ENCODE measurements at places on chromosomes 2 and 18.

- DNase-seq, result no peak
Measured at GRCh38 chr2:192151853-192152252, 42.9 kb downstream of the TMEFF2 start.

- no peak for DNase-seq
Measured at GRCh38 chr2:83162421-83162820, 1296.7 kb downstream of the SUCLG1 start.

DNA sequence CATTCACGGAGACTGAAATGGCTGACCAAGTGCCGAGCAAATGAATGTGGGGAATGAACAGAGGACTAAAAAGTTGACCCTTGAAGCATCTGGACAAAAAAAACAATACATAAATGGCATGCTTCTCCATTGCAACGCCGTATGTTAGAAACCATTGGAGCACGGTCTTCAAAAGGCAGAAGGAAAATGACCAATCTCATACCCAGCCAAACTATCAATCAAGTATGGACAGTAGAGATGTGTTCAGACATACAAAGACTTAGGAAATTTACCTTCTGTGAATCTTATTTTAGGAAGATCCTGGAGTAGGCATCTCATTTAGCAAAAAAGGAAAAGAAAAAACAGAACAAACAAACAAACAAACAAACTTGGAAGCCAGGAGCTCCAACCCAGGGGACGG, 44.5 kb downstream of the HS6ST1 start:
- DNase-seq, result no peak

- DNase-seq, result no peak
Measured at GRCh38 chr18:31213641-31214040, 51.0 kb upstream of the DSC1 start.

GRCh38 chr18:55102501-55102900, 143.2 kb upstream of the CCDC68 start:
- DNase-seq, result no peak

DNA sequence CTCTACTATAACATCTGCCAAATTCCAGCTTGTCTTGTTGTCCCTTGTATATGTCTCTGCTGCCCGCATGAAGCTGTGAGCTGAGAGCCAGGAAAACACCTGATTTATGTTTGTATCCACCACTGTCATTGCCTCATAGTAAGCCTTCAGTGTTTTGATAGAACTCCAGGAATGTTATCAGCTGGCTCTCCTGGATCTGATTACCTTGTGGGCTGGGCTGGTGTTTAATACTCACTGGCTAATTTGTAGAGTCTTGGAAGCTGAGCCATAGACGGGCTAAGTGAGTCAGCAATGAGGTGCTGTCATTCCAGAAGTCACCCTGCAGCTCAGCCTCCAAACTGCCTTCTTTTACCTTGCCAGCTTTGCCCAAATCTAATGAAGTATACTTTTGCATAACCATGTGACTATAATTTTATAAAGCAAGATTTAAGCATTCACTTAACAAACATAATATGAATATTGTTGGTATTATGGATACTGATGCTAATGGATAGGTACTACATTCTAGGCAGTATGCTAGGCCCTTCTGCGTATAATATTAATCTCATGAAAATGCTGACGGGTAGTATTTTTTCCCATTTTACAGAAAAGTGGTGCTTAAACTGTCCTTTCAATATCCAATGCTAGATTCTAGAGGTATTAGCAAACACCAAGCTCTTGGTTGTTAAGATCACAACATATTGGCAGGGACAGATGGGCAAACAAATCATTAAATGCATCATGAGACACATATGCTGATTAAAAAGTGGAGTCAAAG, 62.7 kb upstream of the GATA6 start:
- no peak for DNase-seq

DNA sequence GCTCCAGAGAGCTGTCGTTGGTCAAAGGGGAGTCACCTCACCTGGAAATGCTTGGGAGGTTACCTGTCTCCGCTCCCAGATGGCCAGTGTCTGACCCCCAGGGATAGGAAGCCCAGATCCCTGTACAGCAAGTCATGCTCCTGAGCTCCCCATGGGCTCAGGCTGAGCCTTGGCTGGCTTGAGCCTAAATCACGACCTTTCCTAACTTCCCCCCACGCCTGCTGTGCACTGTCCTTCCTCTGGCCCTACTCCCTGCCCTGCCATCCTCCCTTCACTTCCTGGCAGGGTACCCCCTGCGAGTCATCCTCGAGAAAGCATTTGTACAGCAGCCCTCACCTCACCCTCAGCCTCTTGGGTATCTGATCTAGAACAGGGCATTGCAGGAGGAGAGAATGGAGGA, 9.2 kb upstream of the HDAC4 start:
- DNase-seq, result no peak

- DNase-seq, result no peak
Measured at GRCh38 chr2:227853765-227854271, 17.6 kb upstream of the DAW1 start.

GRCh38 chr2:10810202-10811161, 2.1 kb downstream of the PDIA6 start:
- no peak for DNase-seq

DNA sequence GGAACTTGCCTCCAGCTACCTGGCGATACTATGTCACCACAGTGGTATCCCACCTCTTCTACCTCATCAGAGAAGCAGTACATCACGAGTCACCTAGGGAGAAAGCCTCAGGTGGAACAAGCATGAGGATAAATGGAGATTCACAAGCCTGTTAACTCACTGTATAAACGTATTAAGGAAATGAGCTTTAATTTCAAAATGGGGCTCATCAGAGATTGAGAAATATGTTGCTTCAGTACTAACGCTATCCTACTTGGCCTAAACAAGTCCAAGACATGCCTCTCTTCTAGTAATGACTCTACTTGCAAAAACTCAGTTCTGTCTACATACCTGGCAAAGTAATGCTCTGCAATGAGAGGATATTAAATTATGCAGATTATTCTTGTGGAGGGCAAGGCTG, 4.3 kb downstream of the SLC39A6 start:
- no peak for DNase-seq

DNA sequence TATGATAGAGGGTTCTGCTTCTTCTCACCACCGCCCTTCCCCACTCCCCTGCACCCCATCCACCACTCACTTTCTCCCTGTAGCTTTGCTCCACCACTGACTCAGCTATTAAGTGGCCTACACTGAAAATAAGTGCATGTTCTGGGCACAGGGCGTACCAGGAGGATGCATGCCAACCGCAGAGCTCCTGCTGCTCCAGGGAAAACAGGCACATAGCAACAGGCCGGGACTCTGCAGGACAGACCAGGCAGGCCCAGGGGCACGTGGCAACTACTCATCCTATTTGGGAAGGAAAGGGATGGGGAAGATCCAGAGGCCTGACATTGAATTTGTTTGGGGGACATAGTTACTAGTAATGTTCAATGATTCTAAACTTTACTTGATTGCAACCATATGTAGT, 28.4 kb downstream of the ARL4C start:
- no peak for DNase-seq

GRCh38 chr2:84901593-84902120, 3.8 kb upstream of the TMSB10 start:
- DNase-seq, result no peak

DNA sequence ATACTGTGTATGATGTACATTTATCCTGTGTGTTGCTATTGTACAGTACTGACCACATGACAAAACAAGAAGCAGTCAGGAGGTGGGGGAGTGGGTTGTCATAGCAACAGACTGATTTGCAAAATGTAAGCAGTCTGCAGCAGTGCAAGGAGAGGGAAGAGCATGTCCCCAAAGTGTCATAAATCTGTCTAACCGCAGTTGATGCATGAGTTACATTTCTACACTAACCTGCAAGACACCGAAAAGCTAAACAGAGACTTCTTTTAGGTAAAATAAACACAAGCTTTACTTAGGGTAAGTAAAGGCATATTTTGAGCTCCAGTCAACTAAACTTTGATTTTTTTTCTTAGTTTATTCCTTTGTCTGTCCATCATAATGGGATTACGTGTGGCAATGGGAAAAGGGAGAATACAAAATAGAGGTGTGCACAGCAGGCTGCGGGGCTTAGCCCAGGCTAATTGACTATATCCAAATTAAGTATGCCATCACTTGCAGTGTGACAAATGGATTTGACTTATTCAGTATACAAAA, 134.5 kb downstream of the MEIS1 start:
- no peak for DNase-seq

Data from activated T-helper 1 cell treated with anti-CD3 and anti-CD28 coated beads, Interleukin-2, amount 50 U/mL, for 16 hours (primary cell).